ENCODE measurements at places on chromosomes 5 and 9. TPM values are rescaled to one million over a fixed set of nuclear protein-coding genes. Genes with fewer than 3 reads are reported as not detected.
A peak's percentile ranks its signal among the peaks of the same experiment; 100 is the strongest.

DNA sequence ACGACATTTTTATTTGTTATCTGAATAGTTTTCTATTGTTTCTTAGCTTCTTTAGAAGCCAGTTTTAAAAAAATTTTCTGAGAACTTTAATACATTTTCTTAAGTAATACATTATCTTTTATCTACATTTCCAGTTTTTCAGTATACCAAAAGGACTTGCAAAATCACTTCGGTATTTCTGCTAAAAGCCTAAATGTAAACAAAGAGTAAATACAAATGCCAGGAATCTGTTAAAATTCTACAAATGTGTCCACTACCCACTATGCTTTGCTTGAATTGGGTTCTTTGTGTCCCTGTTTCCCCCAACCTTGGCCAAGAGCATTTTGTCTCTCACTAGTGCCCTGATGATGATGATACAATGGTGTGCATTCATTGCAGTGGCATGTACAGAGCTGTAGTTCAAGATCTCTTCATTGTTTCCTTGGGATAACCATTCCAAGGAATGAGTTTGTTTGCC is 611.2 kb downstream of the NR2F1-AS1 start:
- no peaks in the 10 kb centered on the region for H3K27me3 ChIP-seq
- H3K4me3 ChIP-seq: no peak overlapping the region
- no peak overlapping the region for H3K27ac ChIP-seq
- no peak for DNase-seq
- no peaks in the 10 kb centered on the region for H3K36me3 ChIP-seq

GRCh38 chr5:20113031-20113715 is 125.2 kb upstream of the CDH18 start:
- H3K4me3 ChIP-seq: no peak overlapping the region
- H3K27ac ChIP-seq: no peak overlapping the region
- H3K27me3 ChIP-seq: no peaks in the 10 kb centered on the region
- no peaks in the 10 kb centered on the region for H3K36me3 ChIP-seq

GRCh38 chr5:67030289-67031056 is 166.1 kb downstream of the CD180 start:
- no peak for DNase-seq
- no peaks in the 10 kb centered on the region for H3K27me3 ChIP-seq
- peak overlapping the region; percentile 7 for H3K27ac ChIP-seq
- no peak overlapping the region for H3K4me3 ChIP-seq
- H3K4me1 ChIP-seq: peaks cover 14% of the 10 kb centered on the region

Gene TMEM174
- total RNA-seq: not detected

Gene OBP2B
- not detected for total RNA-seq

Gene NR6A1
- 3.9 TPM for total RNA-seq

Gene SMIM33
- total RNA-seq: not detected

Gene TIGD6
- total RNA-seq: 3.0 TPM

Gene LRRC19
- total RNA-seq: not detected
